Esophagus squamous epithelium (tissue), 5 donors: ENCODE measurements at places on chromosomes 6 and 20.

DNA sequence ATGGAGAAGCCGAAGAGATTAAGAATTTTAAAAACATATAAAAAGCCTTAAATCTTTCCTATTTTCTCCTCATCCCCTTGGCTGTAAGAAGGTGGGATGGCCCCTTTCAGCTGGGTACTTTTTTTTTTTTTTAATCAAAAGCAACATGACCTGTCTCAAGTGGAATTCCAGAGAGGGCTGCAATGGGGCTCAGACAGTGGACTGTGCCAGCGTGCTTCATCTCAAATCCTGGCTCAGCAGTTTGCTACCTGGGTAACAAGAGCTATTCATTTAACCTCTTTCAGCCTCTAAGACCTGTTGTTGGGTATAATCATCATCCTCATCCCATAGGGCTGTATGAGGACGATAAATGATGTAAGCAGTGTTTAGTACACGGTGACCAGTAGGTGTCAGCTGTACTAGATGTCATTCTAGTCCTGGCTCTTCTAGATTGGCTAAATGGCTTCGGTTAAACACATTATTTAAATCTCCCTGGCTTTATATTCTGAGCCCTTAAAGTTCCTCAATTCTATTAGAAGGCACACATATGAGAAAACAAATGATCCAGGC lies 6.9 kb upstream of the PPP1R3G start:
- no peak for DNase-seq

GRCh38 chr20:8913456-8913855 lies 155.4 kb upstream of the PLCB4 start:
- no peak for DNase-seq

DNA sequence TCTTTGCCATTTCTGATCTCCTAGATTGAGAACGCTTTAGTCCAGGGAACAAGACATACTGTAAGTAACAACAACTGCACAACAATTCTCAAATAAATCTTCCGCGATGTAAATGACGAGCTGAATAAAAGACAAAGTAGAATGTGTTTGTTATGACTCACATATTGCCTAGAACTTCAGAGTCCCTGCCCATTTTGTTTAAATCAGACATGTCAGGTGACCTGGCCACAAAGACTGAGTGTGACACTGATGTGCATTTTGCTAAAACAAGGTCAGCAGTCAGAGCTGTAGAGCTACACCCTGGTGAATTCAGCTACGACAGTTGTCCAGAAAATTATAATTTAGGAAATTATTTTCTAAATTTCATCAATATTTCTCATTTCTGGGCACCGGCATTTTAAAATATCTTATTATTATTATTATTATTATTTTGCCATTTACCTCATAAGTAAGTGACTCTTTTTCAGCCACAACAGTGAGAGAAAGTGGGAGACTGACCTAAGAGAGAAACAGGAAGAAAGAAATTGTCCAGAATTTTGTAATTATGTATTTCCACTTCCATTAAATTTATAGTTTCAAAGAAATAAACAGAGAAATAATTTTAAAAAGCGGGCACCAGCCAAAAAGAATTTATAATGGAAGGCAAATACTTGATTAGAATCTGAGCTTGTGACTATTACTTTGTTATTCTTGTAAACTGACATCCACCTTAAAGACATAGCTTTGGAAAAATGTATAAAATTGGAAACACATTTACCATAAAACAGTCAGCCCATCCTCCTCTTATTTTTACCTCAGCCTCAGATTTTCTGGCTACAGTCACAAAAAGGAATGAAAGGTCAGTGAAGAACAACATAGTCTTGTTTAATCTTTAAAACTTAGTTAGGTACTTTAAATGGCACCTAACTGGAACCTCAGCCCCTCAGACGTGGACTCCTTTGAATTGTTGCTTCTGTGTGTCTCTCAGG lies 157.0 kb upstream of the CITED2 start:
- no peak for DNase-seq

DNA sequence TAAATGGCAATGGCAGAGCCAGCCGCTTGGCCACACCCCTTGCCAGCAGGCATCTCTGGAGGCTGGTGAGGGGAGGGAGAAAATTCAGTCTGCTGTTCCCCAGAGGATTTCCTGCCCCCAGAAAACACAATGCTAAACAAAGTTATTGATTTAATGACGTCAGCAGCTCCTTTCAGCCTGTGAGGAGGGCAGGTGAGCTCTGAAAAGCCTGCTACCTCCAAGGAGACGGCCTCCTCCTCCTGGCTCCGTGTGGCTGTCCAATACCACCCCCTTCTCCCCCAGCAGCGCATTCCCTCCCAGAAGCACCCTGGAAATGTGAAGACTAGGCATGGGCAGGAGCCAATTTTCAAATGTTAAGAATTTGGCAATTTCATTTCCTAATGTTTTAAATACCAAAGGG lies 393.1 kb downstream of the ZFAND3 start:
- no peak for DNase-seq

DNA sequence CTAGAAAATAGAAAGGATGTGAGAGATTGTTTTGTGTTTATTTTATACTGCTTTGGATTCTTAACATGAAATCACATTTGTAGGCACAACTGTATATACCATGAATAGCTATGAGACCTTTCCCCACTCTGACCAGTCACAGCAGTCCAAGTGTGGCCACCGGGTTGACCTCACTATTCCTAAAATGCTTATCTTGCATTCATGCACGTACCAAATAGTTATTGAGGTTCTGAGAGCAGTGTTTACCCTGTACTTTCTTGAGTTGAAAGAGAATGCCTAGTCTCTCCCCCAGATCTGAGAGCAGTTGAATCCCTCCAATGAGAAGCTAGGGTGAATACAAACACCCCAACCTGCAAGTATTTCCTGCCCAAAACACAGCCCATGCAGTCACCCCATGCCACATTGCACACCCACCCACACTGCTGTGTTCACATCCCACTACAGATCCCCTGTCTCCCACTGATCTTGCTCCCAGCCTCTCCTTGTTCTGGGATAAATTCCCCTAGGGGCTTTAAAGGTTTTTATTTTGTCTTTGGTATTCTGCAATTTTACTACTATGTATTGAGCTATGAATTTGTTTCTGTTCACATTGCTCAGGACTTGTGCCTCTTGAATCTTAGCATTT lies 51.6 kb downstream of the GOPC start:
- no peak for DNase-seq

DNA sequence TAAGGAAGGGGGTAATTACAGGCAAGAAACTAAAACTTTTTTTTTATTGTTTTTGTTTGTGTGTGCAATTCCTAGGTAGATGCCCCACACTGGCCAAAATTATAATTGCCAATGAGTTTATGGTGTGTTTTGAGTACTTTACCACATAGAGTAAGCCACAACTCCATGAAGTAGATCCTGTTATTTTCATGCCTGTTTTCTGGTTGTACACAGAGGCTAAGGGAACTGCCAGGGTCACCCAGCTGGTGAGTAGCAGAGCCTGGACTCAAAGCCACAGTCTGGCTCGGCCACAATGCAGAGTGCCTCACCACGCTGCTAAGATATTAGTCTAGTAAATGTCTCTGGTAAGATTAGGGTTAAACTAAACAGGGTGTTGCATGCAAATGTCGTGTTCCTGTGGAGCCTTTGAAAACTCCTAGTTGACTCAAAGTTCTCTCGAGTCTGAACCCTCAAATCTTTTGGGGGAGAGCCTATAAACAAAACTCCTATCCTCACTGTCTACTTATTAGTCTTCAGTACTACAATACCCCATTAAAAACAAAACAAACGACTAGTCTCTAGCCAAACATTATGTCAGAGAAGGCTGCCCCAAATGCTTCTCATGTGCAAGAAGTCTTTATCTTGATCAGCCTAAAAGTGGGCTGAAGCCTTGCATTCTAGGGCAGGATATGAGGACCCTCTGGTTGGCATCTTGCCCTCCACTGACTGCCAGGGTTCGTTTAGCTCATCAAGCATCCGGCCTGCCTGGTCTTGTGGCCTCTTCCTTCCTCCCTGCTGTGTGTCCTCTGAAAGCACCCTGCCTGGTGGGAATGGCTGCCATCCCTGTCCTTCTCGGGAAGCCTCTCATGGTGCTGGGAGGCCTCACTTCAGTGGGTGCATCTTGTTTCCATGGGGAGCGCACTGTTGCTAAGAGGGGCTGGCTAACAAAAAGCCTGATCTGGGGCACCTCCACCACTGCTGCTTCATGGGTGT lies 4.2 kb downstream of the DUSP22 start:
- DNase-seq, result no peak

- DNase-seq, result no peak
These were observed 4.9 kb upstream of the APCDD1L start for GRCh38 chr20:58519940-58520712.

DNA sequence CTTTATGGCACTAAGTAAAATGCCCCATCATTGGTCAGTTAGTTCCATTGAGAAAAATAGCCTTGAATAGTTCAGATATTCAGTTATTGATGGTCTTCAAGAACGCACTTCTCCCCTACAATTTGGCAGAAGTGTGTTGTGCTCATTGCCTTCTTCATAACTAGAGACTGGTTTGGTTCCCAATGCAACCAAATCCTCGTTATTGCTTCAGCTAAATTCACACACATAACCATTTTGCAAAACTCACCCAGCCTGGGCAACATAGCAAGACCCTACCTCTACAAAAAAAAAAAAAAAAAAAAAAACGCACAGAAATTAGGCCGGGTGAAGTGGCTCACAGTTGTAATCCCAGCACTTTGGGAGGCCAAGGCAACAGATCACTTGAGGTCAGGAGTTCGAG lies 32.1 kb downstream of the ZNF217 start:
- no peak for DNase-seq

GRCh38 chr6:7684843-7685242 lies 41.1 kb upstream of the BMP6 start:
- DNase-seq, result no peak

DNA sequence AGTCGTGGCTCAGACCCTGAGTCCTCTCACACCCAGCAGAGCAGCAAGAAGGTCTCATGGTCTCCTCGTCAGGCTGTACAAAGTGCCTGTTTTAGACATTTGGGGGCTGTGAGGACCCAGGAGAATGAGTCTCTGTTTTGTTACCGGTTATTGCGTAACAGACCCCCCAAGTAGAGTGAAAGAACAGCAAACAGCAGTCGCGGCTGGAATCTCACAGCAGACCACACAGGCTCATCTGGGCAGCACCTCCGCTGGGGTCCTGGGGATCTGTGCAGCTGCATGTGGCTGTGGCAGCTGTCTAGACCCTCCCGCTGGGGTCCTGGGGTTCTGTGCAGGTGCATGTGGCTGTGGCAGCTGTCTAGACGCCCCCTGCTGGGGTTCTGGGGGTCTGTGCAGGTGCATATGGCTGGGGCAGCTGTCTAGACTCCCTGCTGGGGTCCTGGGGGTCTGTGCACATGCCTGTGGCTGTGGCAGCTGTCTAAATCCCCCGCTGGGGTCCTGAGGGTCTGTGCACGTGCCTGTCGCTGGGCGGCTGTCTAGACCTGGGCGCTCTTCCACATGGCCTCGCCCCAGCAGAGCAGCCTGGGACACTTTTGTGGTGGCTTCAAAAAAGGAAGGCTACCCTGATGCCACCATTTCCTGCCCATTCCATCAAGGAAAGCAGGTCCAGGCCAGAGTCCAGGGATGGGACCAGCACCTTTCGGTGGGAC lies 24.7 kb downstream of the ENTPD6 start:
- no peak for DNase-seq

- DNase-seq, result no peak
These were observed 101.1 kb downstream of the SLC24A3 start for GRCh38 chr20:19313342-19314069.

DNA sequence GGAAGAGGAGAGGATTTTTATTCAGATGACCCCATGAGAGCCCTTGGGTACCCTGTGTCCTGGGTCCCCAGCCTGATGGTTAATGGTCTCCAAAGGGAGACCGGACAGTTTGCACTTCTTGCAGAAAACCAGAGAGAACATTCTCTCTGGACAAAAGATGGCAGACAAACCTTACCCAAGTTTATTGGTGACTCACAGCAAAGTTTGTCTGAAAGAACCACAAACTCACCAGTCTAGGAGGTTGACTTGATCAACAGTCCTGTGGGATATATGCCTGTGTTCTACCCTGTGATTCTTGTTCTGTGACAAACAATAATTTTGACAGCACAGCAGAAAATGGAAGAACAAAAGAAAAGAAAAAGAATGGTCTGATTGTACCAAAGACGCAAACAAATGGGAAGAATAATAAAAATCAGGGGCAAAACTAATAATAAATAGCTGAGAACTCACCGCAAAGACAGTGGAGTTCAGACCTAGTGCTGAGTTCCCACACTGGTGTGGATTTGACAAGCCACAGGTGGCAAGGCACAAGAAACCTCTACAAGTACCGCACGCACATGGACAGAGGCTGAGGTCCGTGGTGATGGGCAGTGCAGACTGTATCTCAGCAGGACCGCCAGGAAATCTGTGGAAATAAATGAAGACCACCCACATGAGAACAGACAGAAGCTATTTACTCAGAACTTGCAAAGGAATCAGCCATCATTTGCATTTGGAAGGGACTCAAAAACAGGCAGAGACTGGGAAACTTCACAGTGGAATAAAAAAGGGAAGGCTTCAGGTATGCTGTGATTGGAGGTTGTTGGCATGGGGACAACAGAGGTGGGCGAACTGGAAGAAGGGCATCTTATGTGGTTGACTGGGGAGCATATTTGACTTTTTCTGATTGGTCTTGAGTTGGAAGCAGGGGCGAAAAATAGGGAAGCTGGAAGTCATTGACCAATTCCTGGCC lies 246.3 kb upstream of the RNF24 start:
- no peak for DNase-seq

DNA sequence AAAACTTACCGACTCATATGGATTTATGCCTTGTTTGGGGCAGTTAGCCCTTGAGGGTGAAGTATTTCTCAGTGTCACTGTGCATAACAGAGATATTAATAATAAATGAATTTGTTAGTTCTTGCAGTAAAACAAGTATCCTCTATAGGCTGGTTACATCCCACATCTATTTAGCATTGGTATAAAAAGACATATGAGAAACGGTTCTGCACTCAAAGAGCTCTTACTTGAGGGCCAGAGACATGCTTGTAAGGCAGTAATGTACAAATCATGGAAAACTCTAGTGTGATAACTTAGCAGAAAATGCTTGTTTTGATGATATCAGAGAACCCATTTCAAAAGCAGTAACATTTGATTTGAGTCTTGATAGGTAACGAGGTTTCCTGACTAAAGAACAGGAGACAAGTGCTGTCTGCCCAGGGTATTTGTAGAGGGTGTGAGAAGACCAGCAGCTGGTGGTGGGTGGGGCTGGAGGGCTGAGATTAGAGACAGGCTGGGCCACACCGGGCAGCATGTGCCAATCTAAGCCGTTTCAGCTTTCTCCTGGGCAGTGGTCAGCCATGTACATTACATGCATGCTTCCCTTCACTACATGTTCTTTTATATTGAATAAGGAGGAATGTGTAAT lies 46.3 kb downstream of the TULP4 start:
- no peak for DNase-seq

- no peak for DNase-seq
These were observed 17.5 kb upstream of the CEP85L start for GRCh38 chr6:118668761-118669385.

GRCh38 chr6:169913096-169913638 lies 161.7 kb downstream of the ERMARD start:
- DNase-seq, result no peak

DNA sequence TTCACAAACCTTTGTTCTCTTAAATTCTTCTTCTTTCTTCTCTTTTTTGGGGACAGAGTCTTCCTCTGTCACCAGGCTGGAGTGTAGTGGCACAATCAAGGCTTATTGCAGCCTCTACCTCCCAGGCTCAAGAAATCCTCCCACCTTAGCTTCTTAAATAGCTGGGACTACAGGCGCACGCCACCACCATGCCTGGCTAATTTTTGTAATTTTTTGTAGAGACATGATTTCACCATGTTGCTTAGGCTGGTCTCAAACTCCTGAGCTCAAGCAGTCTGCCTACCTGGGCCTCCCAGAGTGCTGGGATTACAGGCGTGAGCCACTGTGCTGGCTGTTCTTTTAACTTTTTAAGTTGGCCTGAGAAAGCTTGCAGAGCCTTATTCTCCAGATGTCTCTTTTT lies 48.0 kb downstream of the NCOA3 start:
- no peak for DNase-seq

GRCh38 chr20:6395695-6396094 lies 272.9 kb upstream of the FERMT1 start:
- DNase-seq, result no peak
